Kidney (tissue), 22 donors: ENCODE measurements at places on chromosomes 3 and 15. TPM values are rescaled to one million over a fixed set of nuclear protein-coding genes. Genes with fewer than 3 reads are reported as not detected.

Gene OIP5
- total RNA-seq: 0.94 TPM

DNA sequence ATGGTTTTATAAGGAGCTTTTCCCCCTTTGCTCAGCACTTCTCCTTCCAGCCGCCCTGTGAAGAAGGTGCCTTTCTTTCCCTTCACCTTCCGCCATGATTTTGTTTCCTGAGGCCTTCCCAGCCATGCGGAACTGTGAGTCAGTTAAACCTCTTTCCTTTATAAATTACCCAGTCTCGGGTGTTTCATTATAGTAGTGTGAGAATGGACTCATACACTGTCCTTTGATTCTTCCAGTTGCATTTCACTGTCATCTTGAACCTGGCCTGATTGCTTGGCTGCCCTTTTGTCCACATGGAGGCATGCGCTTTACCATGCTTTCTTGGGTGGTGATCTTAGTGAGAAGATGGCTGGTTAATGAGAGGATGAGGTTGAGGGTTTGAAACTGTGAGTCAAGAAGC, 23.2 kb downstream of the USP13 start:
- no peaks in the 10 kb centered on the region for H3K27me3 ChIP-seq
- H3K4me1 ChIP-seq: no peaks in the 10 kb centered on the region
- DNase-seq: no peak
- H3K36me3 ChIP-seq: no peaks in the 10 kb centered on the region
- no peak overlapping the region for H3K4me3 ChIP-seq

DNA sequence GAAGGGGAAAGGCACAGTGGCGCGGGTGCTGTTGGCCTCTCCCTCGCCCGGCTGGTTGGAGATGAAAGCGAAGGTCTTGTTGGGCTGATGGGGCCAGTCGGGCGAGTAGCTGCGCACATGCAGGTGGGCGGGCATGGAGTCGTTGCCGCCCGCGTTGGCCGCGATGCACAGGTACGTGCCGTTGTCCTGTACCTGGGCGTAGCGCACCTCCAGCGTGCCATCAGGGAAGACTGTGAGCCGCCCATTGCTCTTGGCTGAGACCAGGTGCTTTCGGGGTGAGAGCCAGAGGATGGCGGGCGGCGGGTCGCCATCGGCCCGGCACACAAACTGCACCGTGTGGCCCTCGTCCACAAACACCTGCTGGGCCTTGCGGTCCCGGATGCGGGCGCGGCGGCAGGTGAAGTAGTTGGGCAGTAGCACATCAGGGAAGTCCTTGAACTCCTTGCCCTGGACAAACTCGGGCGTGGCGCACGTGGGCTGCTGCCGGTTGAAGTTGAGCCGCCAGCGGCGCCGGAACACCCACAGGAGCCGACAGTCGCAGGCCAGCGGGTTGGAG, 18.4 kb downstream of the LINGO1 start:
- no peaks in the 10 kb centered on the region for H3K27me3 ChIP-seq
- H3K27ac ChIP-seq: no peak overlapping the region
- H3K4me1 ChIP-seq: no peaks in the 10 kb centered on the region
- H3K36me3 ChIP-seq: no peaks in the 10 kb centered on the region

DNA sequence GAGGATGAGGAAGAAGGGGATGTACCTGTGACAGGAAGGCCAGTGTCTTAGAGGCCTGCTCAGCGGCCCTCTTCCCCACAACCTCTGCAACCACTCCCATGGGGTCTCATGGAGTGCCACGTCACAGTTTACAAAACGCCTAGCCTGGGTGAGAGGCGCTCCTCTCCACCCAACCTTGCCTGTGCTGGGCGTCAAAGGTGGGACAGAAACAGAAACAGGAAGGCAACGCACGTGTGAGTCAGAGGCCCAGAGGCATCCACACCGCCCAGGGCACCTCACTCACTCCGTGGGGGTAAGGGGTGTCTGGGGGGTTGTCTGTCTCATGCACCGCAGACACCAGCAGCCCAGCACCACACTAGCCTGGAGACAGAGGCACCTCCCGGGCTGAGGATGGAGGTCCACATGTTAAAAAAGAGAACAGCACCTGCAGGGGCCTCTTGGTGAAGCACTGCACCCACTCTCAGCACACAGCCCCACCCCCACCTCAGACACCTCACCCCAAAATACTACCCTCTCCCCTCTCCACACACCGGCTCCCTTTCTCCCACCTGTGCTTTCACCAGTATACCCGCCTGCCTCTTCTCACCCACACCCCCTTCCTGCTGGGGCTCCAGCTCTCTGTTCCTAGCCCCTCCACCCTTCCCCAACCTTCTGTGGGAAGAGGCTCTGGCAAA, 4.7 kb upstream of the CALML4 start:
- H3K4me1 ChIP-seq: no peaks in the 10 kb centered on the region
- no peak for DNase-seq
- H3K36me3 ChIP-seq: no peaks in the 10 kb centered on the region
- no peak overlapping the region for H3K27ac ChIP-seq

Gene HTR3C
- total RNA-seq: not detected

Gene ALG1L2
- total RNA-seq: 0.82 TPM

Gene RAD51
- 1.1 TPM for total RNA-seq

- H3K4me1 ChIP-seq: no peaks in the 10 kb centered on the region
- H3K27me3 ChIP-seq: no peaks in the 10 kb centered on the region
Measured at GRCh38 chr3:99678023-99678422, 39.6 kb downstream of the COL8A1 start.

GRCh38 chr3:31621314-31621713, 88.6 kb downstream of the STT3B start:
- H3K4me1 ChIP-seq: no peaks in the 10 kb centered on the region
- no peaks in the 10 kb centered on the region for H3K27me3 ChIP-seq
- H3K27ac ChIP-seq: no peak overlapping the region
- H3K36me3 ChIP-seq: peaks cover 7% of the 10 kb centered on the region
- H3K4me3 ChIP-seq: no peak overlapping the region

Gene DPH3
- total RNA-seq: 19.3 TPM

GRCh38 chr3:14460342-14461005, 58.1 kb downstream of the SLC6A6 start:
- H3K4me3 ChIP-seq: no peak overlapping the region
- peaks cover 38% of the 10 kb centered on the region for H3K4me1 ChIP-seq
- DNase-seq: peak; percentile 56
- no peak overlapping the region for H3K27ac ChIP-seq

Gene MESP1
- 2.1 TPM for total RNA-seq

- H3K27ac ChIP-seq: no peak overlapping the region
- DNase-seq: peak; percentile 5
- no peaks in the 10 kb centered on the region for H3K36me3 ChIP-seq
Measured at GRCh38 chr3:86785386-86785785, 205.6 kb downstream of the VGLL3 start.

Gene CHL1
- total RNA-seq: 109 TPM

DNA sequence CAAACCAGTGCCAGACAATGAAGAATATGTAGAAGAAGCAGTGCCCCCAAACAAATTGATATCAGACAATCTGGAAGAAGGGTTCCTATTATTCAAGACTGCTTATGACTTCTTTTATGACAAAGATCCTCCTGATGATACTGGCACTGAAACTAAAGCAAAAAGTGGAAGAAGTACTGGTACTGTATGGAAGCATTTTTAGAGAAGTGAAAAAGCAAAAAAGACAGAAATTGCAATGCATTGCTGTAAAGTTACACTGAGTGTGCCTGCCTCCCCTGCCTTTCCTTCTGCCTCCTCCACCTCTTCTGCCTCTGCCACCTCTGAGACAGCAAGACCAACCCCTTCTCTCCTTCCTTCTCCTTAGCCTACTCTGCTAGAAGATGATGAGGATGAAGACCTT, 167.6 kb downstream of the PLCL2 start:
- no peak overlapping the region for H3K4me3 ChIP-seq
- H3K27ac ChIP-seq: no peak overlapping the region
- no peaks in the 10 kb centered on the region for H3K4me1 ChIP-seq
- no peaks in the 10 kb centered on the region for H3K36me3 ChIP-seq
- DNase-seq: no peak

DNA sequence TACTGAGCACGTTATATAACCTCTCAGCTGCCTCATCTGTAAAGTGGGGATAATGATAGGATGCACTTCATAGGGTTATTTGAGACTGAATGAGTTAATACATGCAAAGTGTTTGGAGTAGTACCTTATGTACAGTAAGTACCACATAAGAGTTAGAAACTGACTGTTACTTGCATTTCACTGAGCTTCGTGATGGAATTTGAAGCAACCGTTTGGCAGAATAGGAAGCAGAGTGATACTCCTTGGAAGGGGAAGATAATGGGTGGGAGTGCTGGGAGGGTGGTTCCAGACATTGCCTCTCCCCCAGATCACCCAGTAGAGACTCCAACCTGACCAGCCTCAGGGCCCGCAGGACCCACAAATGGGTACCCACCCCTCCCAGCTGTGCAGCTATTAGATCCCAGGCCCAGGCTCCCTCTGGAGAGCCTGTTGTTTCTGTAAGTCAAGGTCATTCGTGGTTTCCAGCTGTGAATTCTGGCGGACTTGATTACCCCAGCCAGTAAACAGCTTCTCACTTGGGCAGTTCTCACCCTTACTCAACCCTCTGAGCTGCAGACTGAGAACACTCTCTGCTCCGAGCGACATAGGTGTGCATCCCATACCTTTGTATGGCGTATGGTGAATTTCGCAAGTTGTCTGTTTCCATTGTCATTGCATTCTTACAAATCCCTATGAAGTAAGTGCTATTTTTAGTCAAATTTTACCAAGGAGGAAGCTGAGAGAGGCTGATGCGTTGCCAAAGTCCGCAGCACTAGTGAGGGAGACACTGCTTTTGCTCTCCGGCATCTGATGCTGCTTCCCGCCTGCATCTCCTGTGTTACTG, 11.1 kb downstream of the ALPK3 start:
- peaks cover 2% of the 10 kb centered on the region for H3K4me1 ChIP-seq
- H3K4me3 ChIP-seq: no peak overlapping the region
- no peaks in the 10 kb centered on the region for H3K27me3 ChIP-seq

Gene HCLS1
- 102 TPM for total RNA-seq

- H3K4me3 ChIP-seq: no peak overlapping the region
- H3K36me3 ChIP-seq: peaks cover 17% of the 10 kb centered on the region
Measured at GRCh38 chr3:53303549-53303948, 43.8 kb downstream of the DCP1A start.

Gene TM6SF1
- 10.4 TPM for total RNA-seq

DNA sequence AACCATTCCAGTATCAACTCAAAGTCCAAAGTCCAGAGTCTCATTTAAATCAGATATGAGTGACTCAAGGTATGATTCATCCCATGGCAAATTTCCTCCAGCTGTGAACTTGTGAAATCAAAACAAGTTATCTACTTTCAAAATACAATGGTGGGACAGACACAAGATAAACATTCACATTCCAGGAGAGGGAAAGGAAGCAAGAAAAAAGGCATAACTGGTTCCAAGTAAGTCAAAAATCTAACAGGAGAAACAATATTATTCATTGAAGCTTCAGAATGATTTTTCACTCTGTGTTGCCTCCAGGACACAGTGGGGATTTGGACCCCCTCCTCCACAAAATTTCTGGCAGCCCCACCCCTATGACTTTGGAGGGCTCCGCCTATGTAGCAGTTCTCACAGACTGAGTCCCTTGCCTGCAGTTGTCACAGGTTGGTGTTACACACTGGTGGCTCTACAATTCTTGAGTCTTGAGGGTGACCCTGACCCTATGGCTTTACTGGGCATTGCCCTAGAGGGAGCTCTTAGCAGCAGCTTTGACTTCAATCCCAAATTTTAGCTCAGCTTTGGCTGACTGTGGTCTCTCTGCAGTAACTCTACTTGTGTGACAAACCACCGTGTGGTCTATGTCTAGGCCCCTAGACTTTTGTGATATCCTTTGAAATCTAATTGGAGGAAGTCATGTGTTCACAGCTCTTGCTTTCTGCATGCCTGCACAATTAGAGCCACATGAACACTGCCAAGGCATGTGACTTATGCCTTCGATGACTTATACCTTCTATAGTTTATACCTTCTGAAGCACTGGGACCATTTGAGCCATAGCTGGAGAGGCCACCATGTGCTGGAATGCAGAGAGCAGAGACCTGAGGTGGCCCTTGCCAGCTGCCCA, 644.2 kb downstream of the GRM7 start:
- no peak overlapping the region for H3K4me3 ChIP-seq
- H3K4me1 ChIP-seq: no peaks in the 10 kb centered on the region
- no peaks in the 10 kb centered on the region for H3K36me3 ChIP-seq
- H3K27me3 ChIP-seq: no peaks in the 10 kb centered on the region
- no peak overlapping the region for H3K27ac ChIP-seq

GRCh38 chr15:81789403-81789802, 256.4 kb downstream of the MEX3B start:
- H3K36me3 ChIP-seq: no peaks in the 10 kb centered on the region
- no peak overlapping the region for H3K27ac ChIP-seq
- no peaks in the 10 kb centered on the region for H3K4me1 ChIP-seq
- DNase-seq: no peak
- no peaks in the 10 kb centered on the region for H3K27me3 ChIP-seq
- H3K4me3 ChIP-seq: no peak overlapping the region

- H3K36me3 ChIP-seq: no peaks in the 10 kb centered on the region
- no peaks in the 10 kb centered on the region for H3K27me3 ChIP-seq
- DNase-seq: no peak
- H3K4me1 ChIP-seq: no peaks in the 10 kb centered on the region
- H3K27ac ChIP-seq: no peak overlapping the region
- no peak overlapping the region for H3K4me3 ChIP-seq
Measured at GRCh38 chr3:197181741-197182140, 116.7 kb downstream of the DLG1 start.

Gene RYR3
- 10.5 TPM for total RNA-seq

DNA sequence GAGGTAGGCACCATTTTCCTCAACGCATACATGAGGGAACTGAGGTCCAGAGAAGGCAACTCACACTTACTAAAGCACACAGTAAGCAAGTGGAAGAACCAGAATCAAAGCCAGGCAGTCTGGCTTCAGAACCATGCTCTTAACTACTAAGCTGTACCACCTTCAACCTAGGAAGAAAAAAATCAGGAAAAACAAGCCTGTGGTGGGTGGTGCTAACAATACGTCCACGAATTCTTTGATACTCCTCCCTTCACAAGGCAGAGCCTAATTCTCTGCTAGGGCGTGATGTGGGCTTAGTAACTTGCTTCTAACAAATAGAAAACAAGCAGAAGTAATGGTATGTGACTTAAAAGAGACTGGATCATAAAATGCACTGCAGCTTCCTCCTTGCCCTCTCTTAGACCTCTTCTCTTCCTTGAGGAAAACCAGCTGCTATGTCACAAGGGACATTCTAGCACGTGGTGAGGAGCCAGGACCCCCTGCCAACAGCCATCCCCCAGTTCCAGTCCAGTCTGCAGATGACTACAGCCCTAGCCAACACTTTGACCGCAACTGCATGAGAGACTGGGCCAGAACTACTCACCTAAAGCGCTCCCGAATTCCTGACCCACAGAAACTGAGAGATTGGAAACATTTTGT, 36.9 kb downstream of the HACD2 start:
- peaks cover 2% of the 10 kb centered on the region for H3K36me3 ChIP-seq
- no peak overlapping the region for H3K27ac ChIP-seq
- H3K4me1 ChIP-seq: peaks cover 4% of the 10 kb centered on the region
- peak; percentile 72 for DNase-seq

GRCh38 chr3:114872588-114872987, 274.5 kb downstream of the ZBTB20 start:
- H3K36me3 ChIP-seq: no peaks in the 10 kb centered on the region
- H3K27ac ChIP-seq: peak overlapping the region; percentile 57
- H3K4me3 ChIP-seq: no peak overlapping the region
- no peak for DNase-seq

- DNase-seq: no peak
- H3K4me3 ChIP-seq: no peak overlapping the region
- H3K4me1 ChIP-seq: peaks cover 3% of the 10 kb centered on the region
Measured at GRCh38 chr3:125010393-125010792, 45.4 kb downstream of the HEG1 start.

Gene POLG
- 72.4 TPM for total RNA-seq
